Right atrium auricular region (tissue), 2 donors: ENCODE measurements at places on chromosomes 1 and 21. TPM values are rescaled to one million over a fixed set of nuclear protein-coding genes. Genes with fewer than 3 reads are reported as not detected.

GRCh38 chr21:29299916-29300806, 1.4 kb downstream of the BACH1 start:
- peaks cover 58% of the 10 kb centered on the region for H3K4me1 ChIP-seq
- H3K27ac ChIP-seq: peak overlapping the region; percentile 95
- H3K27me3 ChIP-seq: no peaks in the 10 kb centered on the region
- no peaks in the 10 kb centered on the region for H3K36me3 ChIP-seq

CDKN2C gene
- 11.3 TPM for total RNA-seq

KIF21B gene
- total RNA-seq: 0.48 TPM

DNA sequence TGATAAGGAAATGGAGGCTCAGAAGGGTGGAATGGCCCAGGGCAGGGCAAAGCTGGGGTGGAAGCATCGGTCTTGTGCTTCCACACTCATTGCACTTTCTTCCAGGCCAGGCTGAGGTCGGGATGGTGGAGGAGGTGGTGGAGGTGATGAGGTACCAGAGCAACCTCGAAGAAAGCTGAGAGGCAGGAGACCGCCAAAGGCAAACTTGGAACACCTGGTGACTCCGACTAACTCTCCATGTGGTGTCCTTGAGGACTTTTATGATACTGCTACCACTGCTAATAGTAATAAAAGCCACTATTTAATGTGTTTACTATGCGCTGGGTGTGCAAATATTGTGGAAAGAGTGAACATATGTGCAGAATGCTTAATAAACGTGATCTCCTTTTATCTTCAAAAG, 16.9 kb upstream of the BTG2 start:
- peaks cover 74% of the 10 kb centered on the region for H3K4me1 ChIP-seq
- no peaks in the 10 kb centered on the region for H3K36me3 ChIP-seq
- DNase-seq: no peak
- H3K27ac ChIP-seq: peak overlapping the region; percentile 96

GRCh38 chr1:180672505-180672904, 40.7 kb downstream of the XPR1 start:
- no peak overlapping the region for H3K27ac ChIP-seq
- no peak for DNase-seq
- H3K36me3 ChIP-seq: no peaks in the 10 kb centered on the region
- H3K4me3 ChIP-seq: no peak overlapping the region

NOS1AP gene
- total RNA-seq: 2.2 TPM

DNA sequence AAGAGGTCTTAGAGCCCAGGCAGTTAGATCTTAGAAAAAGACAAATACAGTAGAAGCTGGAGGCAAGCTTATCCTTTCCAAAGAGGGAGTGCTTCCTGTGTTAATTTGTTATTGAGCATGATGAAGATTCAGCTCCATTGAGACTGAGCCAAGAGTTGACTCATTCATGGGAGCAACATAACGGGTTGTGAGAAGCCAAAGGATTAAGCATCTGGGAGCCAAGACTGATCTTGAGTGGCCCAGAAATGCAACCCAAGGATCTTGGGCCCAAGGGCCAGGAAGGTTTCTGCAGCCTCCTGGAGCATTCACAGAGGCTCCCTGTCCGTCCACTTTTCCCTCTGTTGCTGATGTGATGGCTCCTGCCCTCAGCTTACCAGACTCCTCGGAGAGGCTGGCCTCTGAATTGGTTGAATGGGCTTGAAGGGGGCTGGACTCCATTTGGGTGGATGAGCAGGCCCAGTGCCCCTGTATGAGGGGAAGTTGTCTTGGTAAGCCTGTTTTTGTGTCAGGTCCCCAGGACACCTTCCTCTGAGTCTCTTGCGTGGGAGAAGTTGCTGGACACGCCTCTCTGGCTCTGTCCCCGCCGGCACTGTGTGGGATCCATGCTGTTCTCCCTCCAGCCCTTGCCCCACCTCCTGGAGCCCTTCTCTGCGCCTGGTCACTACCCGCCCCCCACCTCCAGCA, 42.4 kb downstream of the PDE9A start:
- no peak overlapping the region for H3K4me3 ChIP-seq
- no peaks in the 10 kb centered on the region for H3K36me3 ChIP-seq
- DNase-seq: no peak
- H3K27me3 ChIP-seq: no peaks in the 10 kb centered on the region

- no peak overlapping the region for H3K27ac ChIP-seq
- H3K27me3 ChIP-seq: no peaks in the 10 kb centered on the region
- DNase-seq: no peak
- H3K4me3 ChIP-seq: no peak overlapping the region
- H3K4me1 ChIP-seq: no peaks in the 10 kb centered on the region
- no peaks in the 10 kb centered on the region for H3K36me3 ChIP-seq
These were observed 7.6 kb downstream of the CHODL start for GRCh38 chr21:18252256-18252655.

- no peak overlapping the region for H3K27ac ChIP-seq
- no peak for DNase-seq
- H3K36me3 ChIP-seq: no peaks in the 10 kb centered on the region
- peak overlapping the region; percentile 32 for H3K4me3 ChIP-seq
- H3K27me3 ChIP-seq: peaks cover 5% of the 10 kb centered on the region
These were observed 2.1 kb downstream of the KIF26B start for GRCh38 chr1:245156736-245157505.

WDR64 gene
- not detected for total RNA-seq

DNA sequence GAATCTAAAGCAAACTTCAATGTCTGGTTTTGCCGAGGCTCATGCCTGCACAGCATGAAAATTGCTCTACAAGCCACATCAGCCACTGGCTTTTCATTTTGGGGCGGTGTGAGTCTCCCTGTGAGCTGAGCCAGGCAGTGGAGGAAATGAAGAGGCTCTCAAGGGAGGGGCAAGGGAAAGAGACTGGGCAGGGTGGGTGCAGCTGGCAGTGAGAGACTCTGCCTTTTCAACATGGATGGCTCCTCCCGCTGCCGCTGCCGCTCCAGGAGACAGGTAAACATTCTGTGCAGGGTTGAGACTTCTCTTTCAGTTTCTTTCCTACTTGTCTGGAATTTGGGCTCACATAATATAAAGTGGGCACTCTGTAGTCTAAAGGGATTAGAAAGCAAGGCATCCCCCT, 11.3 kb upstream of the CTSE start:
- no peaks in the 10 kb centered on the region for H3K27me3 ChIP-seq
- no peak overlapping the region for H3K4me3 ChIP-seq
- H3K27ac ChIP-seq: no peak overlapping the region
- H3K36me3 ChIP-seq: no peaks in the 10 kb centered on the region
- DNase-seq: no peak

DNA sequence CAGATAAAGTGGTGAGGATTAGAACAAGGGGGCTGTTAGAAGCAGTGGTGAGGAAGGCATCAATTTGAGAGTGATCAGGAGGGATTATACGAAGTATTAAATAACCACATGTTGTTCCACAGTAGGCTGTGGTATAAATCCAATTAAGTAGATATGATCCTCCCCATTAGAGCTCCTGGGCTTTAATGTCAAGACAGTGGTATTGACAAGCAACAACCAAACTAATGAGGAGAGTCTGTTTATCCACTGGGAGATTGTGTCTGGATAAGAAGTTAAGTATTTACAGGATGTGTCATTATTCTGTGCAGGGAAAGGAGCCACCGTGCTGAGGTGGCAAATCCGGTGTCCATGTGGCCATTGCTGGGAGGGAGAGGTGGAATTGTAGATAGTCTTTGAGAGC, 5.8 kb downstream of the ACTN2 start:
- DNase-seq: no peak
- H3K27ac ChIP-seq: peak overlapping the region; percentile 92
- H3K27me3 ChIP-seq: no peaks in the 10 kb centered on the region
- no peaks in the 10 kb centered on the region for H3K4me1 ChIP-seq
- peak overlapping the region; percentile 69 for H3K4me3 ChIP-seq

KRTAP21-2 gene
- not detected for total RNA-seq

- no peaks in the 10 kb centered on the region for H3K4me1 ChIP-seq
- peak overlapping the region; percentile 36 for H3K27ac ChIP-seq
- H3K36me3 ChIP-seq: no peaks in the 10 kb centered on the region
- H3K27me3 ChIP-seq: no peaks in the 10 kb centered on the region
- no peak overlapping the region for H3K4me3 ChIP-seq
These were observed 10.4 kb downstream of the CAMTA1 start for GRCh38 chr1:6795661-6796060.

DNA sequence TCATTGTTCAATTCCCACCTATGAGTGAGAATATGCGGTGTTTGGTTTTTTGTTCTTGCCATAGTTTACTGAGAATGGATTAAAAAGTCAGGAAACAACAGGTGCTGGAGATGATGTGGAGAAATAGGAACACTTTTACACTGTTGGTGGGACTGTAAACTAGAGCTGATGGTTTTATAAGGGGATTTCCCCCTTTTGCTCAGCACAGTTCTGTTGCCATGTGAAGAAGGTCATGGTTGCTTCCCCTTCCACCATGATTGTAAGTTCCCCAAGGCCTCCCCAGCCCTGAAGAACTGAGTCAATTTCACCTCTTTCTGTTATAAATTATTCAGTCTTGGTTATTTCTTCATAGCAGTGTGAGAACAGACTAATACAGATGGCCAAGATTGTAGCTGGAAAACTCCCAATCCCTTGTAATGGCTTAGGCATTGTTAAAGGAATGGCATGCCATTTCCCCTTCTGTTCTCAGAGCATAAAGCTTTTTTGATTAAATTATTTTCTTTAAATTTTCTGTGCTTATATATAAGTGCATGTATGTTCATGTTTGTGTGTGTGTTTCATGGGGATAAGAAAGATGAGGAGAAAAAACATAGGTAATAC, 144.8 kb downstream of the BACH1 start:
- no peaks in the 10 kb centered on the region for H3K36me3 ChIP-seq
- H3K4me3 ChIP-seq: no peak overlapping the region
- no peak for DNase-seq
- H3K27ac ChIP-seq: no peak overlapping the region

CD1C gene
- 0.44 TPM for total RNA-seq

- no peak for DNase-seq
- H3K4me1 ChIP-seq: peaks cover 38% of the 10 kb centered on the region
- no peaks in the 10 kb centered on the region for H3K36me3 ChIP-seq
- no peak overlapping the region for H3K4me3 ChIP-seq
These were observed 30.0 kb downstream of the IRF2BP2 start for GRCh38 chr1:234579967-234580366.

MFAP2 gene
- 5.5 TPM for total RNA-seq

TNFRSF8 gene
- 6.0 TPM for total RNA-seq

DNA sequence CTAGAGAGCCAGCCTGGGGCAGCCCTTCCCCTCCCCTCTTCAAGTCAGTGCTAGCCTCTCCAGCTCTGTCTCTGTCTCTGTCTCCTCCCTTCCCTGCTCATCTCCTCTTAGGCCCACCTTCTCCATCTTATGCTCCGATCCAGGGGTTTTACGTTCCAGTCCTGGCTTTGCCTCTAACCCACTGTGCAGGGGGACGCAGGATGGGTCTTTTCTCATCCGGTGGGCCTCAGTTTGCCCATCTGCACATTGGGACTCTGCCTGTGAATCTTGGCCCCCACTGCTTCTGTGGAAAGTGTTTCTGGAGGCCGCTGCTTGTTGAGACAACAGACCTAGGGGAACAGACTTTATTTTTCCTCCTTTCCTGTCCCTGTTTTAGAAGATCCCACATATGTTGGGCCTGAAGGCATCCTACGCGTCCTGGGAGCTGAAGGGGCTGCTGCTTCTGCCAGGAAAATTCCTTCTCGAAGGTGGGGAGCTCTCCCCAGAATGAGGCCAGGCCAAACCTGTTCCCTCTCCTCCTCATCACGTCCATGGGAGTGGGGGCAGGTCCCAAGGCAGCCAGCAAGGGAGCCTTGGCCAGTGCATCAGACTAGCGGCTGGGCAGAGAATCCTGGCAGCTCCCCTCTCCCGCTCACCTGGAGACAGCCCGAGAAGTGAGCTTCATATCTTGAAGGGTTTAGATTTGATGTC, 99.5 kb upstream of the CSF3R start:
- H3K36me3 ChIP-seq: no peaks in the 10 kb centered on the region
- no peaks in the 10 kb centered on the region for H3K4me1 ChIP-seq
- no peak for DNase-seq
- H3K4me3 ChIP-seq: no peak overlapping the region
- peaks cover 5% of the 10 kb centered on the region for H3K27me3 ChIP-seq

DNA sequence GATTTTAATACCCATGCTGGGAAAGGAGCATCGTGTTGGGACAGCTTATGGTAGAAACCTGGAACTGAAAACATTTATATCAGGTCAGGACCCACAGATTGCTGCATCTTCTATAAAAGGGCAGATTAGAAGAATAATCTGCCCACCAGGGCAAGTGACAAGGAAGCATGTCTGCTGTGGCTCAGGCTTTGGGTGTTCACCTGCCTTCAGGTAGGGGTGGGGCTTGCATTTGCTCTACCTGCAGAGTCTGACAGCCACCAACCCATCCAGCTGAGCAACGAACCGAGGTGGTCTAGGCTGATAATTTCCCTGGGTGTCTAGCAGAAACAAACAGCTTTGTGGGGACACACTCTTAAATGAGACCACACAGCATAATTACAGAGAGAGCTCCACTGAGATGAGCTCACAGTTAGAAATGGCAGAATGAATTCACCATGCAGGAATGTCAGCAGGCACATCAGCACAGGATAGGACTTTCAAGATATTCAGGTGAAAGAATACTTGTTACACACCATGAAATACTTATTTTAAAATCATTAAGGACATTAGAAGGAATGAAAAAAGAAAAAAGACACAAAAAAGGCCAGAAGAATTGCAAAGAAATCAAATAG, 36.1 kb upstream of the B3GALT5 start:
- H3K27ac ChIP-seq: no peak overlapping the region
- H3K36me3 ChIP-seq: no peaks in the 10 kb centered on the region
- H3K4me1 ChIP-seq: no peaks in the 10 kb centered on the region
- DNase-seq: no peak

EXTL1 gene
- total RNA-seq: 0.79 TPM

EDN2 gene
- total RNA-seq: not detected

UBXN11 gene
- total RNA-seq: 4.5 TPM

BARHL2 gene
- not detected for total RNA-seq

- no peak overlapping the region for H3K4me3 ChIP-seq
- no peak for DNase-seq
- no peak overlapping the region for H3K27ac ChIP-seq
- no peaks in the 10 kb centered on the region for H3K4me1 ChIP-seq
These were observed 11.9 kb downstream of the RCSD1 start for GRCh38 chr1:167641786-167642500.

- no peaks in the 10 kb centered on the region for H3K27me3 ChIP-seq
- H3K4me3 ChIP-seq: peak overlapping the region; percentile 80
- no peaks in the 10 kb centered on the region for H3K4me1 ChIP-seq
- H3K27ac ChIP-seq: peak overlapping the region; percentile 98
- DNase-seq: no peak
- no peaks in the 10 kb centered on the region for H3K36me3 ChIP-seq
These were observed 646 bp downstream of the MAPKAPK2 start for GRCh38 chr1:206685334-206685768.

CNR2 gene
- not detected for total RNA-seq

DNA sequence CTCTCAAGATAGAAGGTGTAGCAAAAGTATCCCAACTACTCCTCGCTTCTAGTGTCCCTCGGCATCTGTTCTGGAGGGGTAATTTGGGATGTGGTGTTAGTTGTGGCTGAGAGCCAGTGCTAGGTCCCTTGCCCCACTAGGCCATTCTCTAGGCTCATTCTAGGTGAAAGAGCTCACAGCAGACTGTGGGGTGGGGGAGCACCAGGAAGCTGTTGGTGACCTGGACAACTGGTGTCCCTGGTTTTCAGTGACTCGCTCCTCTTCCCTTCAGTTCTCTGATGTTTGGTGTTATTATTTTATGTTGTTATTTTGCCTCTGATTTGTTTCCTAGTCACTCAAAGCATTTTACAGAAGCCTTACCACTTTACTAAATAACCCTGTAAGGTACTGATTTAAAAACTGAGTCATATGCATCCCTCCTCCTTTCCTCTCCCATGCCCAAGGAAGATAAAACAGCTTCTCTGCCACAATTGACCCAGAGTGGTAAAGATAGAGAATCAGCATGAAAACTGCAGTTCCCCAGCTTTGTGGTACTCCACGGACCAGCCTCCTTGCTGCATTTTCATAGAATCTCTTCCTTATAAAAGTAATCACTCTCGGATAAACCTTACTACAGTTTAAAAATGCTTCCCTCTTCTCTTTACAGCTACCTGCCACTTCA, 14.1 kb downstream of the DYRK3 start:
- no peaks in the 10 kb centered on the region for H3K27me3 ChIP-seq
- DNase-seq: no peak
- H3K36me3 ChIP-seq: peaks cover 19% of the 10 kb centered on the region
- peaks cover 42% of the 10 kb centered on the region for H3K4me1 ChIP-seq
